ENCODE measurements at places on chromosomes 3 and 15.

DNA sequence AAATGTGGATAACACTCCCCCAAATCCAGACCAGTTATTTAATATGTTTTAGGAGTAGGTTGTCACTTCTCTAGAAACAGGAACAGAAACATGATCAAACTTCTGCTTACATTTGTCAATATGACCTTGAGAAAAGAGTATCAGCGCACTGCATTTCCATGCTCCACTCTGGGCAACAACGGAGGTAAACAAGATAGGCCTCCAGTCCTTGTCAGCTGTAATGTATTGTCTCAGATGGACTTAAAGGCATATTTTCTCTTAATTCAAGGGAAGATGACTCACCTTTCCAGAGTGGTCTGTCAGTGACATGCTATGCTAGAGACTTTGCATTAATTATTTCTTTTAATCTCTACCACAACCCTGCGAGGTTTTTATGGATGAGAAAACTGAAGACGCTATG is 51.6 kb upstream of the TCF12 start:
- no peak for DNase-seq

DNA sequence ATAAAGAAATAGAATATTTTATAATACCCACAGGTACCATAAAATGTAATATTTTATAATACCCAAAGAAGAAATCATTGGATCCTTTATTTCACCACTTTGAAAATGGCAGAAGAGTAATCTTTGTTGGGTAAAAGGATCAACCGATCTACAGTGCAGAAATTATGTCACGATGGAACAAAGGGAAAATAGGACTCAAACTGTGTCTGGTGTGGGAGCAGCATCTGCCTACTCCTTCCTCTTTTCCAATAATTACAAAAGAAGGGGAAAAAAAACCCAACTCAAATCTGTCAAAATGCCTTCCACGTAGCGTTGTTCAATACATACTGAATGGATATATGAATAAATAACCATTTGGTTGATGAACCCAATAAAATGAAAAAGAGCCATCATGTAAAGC is 492.6 kb upstream of the TBL1XR1 start:
- DNase-seq: no peak

DNA sequence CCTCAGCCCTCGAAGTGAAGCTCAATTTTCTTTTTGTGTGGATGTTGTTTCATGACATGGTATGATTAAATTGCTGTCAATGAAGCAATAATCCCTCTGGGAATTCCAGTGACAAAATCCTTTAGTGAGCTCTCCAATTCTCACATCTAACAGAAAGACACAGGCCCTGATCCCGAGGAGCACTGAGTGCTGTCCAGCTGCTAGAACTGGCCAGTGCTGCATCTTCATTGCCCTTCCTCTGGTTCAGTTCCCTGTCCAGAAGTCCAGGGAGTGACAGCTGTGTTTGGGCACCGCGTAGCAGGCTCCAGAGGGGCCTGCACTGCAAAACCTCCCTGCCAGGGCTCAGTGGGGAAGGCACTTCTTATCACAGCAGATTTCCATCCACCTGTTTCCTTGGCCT is 516.8 kb upstream of the ATP11B start:
- no peak for DNase-seq

DNA sequence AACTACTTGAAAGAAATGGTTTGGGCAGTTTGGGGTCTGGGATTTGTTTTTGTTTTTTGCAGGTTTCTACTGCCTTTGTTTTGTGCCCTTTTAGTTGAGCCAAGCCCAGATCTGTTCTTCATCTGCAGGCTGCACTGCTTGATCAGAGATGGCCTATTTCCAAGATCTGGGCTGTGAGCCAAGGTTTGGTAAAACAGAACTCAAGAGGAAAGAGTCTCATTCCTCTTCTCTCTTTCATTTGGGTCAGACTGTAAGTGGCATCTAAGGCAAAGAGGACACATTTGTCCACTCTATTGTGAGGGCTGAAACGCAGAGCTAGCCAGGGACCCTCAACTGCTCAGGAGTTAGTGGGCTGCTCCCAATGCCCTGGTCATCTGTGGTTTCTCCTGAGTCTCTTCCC is 104.4 kb upstream of the UBE3A start:
- no peak for DNase-seq

- no peak for DNase-seq
Observed at GRCh38 chr3:108320746-108321350, 24.5 kb downstream of the HHLA2 start.

GRCh38 chr3:61531528-61531927 is 29.8 kb upstream of the PTPRG start:
- DNase-seq: no peak

GRCh38 chr15:64092864-64093626 is 593 bp downstream of the CIAO2A start:
- no peak for DNase-seq

DNA sequence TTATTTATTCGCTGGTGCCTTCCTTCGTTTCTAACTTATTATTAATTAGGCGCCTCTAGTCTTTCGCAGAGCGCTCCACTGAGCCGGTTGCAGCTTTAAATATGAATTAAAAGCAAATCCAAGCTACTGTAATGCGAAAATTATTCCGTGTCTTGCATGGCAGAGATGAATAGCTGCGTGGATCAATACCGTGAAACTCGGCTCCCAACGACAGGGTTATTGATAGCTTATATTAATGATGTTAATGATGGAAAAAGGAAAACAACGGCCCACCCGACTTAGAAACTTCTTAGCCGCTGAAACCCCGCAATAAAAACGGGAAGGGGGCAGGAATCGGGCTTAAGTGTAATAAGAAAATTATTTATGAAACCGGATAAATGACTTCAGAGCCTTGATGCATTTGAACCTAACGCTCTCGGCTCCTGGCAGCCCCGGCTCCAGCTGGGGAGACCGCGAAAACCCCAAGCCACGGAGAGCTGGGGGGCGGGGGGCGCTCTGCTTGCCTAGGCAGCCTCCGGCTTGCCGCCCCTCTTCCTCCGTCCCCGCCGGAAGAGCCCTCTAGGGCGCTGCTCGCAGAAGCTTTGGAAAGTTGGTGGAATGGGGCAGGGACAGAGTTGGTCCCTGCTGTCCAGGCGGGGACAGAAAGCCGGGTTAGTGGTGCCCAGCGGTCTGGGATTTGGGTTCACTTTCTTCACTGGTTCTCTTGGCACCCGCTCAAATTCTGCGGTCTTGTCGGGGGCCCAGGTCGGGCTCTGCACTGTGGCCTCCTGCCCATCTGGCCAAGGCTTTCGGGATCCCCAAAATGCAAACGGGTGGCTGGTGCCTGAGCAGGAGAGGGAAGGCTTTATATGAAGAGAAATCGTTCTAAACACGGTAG is 7.7 kb upstream of the ONECUT1 start:
- no peak for DNase-seq

DNA sequence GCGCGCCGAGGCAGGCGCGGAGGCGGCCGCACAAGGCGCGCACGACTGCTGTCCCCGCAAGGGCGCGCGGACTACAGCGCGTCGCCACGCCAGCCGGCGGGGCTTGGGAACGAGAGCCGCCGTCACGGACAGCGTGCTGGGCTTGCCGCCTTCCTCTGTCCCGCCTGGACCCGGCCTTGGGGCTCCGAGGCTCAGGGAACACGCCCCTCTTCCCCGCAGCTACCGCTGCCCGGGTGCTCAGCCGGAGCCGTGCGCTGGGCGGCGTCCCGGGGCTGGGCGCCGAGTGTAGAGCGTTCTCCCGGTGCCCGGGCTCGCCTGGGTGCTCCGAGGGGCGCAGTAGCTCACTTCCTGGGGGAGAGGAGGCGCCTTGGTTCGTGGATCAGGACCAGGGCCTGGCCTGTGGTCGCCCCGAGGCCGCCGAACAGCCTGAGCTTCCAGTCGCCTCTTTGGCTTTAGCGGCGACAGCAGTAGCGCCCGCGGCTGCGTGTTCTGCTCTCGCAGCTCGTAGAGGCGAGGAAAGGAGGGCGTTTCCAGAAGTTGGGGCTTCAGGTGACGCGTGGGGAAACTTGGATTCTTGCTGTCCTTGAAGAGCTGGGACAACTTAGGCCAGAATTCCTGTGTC is 226.7 kb upstream of the C2CD4B start:
- no peak for DNase-seq

GRCh38 chr3:194034346-194035336 is 101.3 kb upstream of the HES1 start:
- no peak for DNase-seq

GRCh38 chr3:36297195-36297594 is 83.1 kb upstream of the STAC start:
- no peak for DNase-seq

DNA sequence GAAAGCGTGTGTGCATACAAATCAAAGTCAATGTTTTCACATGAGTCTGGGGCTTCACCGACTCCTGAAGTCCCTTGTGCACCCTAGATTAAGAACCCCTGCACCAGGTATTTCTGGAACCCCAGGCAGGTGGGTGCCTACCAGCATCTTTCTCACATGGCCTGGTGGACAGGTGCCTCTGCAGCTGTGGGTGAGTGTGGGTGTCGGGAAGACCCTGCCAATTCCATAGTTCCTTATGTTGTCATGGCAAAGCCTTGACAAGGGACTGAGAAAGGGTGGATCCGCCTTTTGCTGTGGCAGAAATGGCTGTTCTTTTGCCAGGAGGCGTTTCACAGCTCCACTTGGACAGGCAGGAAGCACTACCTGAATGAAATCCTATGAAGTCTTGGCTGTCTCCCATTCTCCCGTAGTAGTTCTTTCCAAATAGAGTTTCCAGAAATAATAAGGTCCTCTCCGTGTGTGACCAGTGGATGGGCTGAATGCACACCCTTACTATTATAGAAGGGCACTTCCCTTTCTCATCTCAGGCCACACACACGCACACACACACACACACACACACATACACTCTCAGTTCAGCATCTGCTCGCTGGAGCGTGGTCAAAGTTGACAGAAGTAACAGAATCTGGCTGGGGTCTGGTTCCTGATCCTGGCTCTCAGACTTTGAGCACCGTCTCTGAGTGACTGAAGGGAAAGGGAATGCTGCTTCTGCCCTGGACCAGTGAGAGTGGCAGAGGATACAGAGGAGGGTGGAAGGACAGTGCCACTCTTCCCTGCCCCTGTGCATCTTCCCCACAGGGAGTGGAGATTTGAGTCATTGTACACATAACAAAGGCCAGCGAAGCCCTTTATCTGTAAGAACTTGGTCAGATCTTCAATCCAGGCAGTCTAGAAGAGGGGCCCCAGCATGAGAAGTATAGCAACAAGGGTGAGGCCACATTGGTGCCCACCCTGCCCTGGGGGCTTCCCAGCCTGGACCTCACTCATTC is 38.7 kb downstream of the PDIA5 start:
- no peak for DNase-seq

- no peak for DNase-seq
Observed at GRCh38 chr3:69872783-69873378, 126.7 kb upstream of the SAMMSON start.

DNA sequence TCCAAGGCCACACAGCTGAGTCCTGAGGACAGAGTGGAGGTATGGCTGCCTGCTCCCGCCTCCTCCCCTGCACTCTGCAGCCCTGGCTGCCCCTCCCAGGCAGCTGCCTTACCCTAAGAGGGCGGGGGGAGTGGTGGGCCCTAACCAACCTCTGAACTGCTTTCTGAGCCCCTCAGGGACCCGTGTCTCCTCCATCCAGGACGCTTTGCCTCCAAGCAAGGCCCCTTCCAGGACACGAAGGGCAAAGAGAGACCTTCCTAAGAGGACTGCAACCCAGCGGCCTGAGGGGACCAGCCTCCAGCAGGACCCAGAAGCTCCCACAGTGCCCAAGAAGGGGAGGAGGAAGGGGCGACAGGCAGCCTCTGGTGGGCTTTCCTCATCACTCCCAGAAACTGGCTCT is 7.6 kb downstream of the NEIL1 start:
- DNase-seq: no peak

GRCh38 chr3:158165141-158165655 is 55.3 kb downstream of the RSRC1 start:
- DNase-seq: no peak

- no peak for DNase-seq
Observed at GRCh38 chr15:57789225-57789624, 82.7 kb downstream of the POLR2M start.

DNA sequence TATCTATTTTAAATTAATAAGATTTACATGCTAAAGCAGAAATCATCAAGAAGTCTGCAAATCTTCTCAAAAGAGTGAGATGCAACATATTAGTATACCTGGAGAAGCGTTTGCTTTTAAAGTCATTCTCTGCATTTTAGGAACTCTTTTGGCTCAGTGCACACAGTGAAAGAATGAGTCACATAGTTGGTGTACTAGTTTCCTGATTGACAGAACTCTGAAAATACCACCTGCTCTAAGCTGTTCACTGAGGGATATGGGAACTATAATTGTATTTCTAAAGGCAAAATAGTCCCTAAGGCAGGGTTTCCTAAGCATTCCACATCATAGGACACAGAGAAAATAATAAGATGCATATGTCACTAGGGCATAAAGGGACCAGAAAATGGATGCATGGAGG is 838.5 kb downstream of the DIPK2A start:
- DNase-seq: no peak

DNA sequence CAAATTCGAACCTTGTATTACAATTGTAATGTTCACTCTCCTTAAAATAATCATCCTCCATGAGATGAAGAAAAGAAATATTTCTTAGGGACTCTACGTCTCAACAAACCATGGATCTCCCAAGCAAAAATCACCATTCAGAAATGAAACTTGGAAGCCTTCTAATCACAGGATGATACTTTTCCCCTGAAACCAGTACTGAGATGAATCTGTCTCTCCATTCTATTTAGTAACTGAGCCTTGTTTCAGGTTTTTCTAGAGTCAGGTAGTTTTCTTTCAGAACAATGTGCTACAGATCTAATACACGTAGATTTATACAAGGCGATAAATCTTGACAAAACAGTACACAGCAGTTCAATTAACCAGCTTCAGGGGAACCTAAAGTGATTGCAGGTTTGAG is 660.1 kb upstream of the CBLB start:
- DNase-seq: no peak

DNA sequence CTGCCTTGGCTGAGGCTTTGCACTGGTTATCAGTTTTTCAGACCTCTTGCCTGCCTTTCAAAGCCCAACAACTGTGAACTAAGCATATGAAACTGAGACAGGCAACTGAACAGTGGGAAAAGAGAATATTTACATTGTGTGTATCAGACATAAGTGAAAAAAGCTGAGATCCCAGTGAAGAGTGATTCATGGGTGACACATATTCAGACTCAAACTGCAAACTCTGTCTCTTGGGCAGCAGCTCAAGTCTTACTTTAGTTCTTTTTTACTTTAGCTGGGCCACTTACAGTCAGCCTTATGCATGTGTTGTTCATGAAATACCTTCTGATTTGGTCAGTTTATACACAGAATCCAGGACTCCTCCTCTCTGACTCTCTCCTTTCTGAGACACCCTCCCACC is 19.2 kb downstream of the SUCLG2 start:
- no peak for DNase-seq

All from activated T-helper 1 cell treated with anti-CD3 and anti-CD28 coated beads, Interleukin-2, amount 50 U/mL, for 16 hours (primary cell).